ENCODE measurements at places on chromosomes 3 and 15.

DNA sequence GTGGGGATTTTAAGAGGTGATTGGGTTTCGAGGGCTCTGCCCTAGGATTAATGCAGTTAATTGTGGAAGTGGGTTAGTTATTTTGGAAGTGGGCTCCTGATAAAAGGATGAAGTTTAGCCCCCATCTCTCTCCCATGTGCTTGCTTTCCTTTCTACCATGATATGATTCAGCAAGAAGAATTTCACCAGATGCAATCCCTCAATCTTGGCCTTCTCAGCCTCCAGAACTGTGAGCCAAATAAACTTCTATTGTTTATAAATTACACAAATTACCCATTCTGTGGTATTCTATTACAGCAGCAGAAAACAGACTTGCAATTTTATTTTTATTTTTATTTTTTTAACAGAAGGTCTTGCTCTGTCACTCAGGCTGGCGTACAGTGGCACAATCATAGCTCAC is 27.3 kb upstream of the UBE2E1 start:
- DNase-seq = no peak

- DNase-seq = no peak
Observed at GRCh38 chr3:171982828-171983227, 56.5 kb upstream of the FNDC3B start.

- no peak for DNase-seq
Observed at GRCh38 chr15:75989045-75989444, 23.2 kb downstream of the NRG4 start.

GRCh38 chr3:22377421-22377820 is 626.4 kb upstream of the ZNF385D start:
- no peak for DNase-seq

DNA sequence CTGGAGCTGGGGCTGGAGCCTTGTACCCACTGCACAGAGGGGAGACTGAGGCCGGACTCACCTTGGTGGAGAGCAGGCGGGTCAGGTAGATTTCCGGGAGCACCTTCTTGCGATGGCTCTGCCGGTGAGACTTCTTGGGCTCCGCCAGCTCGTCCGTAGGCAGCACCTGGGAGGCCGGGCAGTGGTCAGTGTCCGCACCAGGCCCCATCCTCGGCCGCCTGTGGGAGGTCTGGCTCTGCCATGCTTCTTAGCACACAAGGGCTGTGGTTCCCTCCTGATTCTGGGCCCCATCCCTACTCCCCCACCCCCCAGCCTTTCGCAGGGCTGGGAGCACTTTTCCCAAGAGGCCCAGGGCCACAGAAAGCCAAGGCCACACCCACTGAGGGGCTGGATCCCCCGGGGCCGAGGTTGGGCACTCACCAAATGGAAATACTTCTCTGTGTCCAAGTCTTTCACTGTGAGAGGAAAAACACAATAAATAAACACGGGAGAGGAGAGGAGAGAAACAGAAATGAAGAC is 17.4 kb downstream of the H1-8 start:
- DNase-seq = peak; percentile 86

GRCh38 chr3:193028258-193028657 is 110.6 kb upstream of the MB21D2 start:
- no peak for DNase-seq

- DNase-seq = no peak
Observed at GRCh38 chr3:149507491-149508324, 33.2 kb downstream of the TM4SF4 start.

- DNase-seq = no peak
Observed at GRCh38 chr3:14373753-14374376, 28.5 kb upstream of the SLC6A6 start.

DNA sequence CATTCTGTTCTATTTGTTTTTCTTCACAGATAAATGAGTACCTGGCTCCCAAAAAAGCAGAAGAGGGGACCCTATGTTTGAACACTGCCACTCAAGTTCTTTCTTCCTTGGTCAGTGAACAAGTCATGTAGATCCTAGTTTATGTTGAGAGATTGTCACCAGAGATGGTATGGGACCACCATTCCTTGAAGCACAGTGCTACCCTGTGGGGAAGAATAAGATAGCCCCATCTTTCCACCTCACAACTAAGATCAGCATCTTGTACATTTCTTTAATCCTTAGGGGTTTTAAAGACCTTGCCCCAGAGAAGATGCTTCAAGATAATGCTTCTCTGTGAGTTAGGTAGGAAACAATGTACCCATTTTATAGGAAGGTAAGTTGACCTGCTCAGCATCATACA is 233.5 kb upstream of the WNT5A start:
- DNase-seq = no peak

DNA sequence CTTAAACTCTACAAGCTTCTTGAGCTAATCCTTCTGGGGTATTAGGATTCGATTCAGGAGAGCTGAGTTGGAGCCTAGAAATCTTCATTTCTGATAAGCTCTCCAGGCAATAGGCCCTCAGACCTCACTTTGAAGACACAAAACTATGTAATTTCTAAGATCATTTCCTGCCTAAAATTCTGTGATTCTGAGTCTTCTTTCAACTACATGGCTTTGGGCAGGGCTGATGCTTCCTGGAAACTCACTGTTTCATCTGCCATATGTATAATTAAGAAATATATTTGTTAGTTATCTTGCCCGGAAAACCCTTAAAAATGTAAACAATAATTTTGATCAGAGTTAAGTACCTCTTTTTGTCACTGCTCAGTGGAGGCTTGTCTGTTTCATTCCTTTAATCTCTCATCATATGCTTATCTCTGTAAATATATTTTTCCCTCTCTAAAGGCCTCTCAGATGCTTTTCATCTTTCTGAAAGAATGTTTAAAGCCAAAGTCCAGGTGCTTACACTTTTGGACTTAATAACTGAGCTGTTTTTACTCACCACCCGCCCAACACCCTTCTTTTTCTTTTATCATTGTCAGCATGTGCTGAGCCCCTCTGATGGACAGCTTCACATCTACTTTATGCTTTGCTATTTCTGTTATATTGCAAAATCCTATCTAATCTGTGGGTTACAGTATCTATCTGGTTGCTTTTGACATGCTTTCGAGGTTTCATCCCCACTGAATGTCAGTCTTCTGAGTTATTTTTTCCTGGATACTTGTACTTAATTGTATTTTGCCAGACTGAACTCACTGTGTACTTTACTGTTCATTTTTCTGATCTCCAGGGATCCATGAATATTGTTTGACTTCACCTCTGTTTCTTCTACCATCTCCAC is 38.2 kb downstream of the FILIP1L start:
- no peak for DNase-seq

GRCh38 chr3:39383045-39383880 is at the start of gene SLC25A38:
Gene SLC25A38, plus strand, starts transcription at chr3:39383370. Its CDS starts 355 bp downstream, at chr3:39383725.
- DNase-seq = peak; percentile 70

DNA sequence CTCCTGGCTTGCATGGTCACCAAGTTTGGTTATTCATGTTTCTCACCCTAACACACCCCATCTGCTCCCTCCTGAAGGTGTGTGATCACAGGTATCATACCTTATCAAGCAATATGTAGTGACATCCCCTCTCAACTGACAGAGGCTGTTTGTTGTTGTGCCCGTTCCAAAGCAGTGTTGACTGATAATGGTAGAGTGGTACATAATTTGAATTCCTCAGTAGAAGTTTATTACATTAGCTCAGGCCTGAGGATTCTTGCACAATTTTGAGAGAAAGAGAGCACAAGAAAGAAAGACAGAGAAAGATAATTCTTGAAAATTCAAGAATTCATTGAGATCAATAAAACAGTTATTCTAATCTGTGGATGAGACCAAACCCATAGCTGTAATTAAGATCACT is 69.1 kb upstream of the SATB1 start:
- no peak for DNase-seq
